ENCODE measurements at places on chromosomes 3 and 15.

DNA sequence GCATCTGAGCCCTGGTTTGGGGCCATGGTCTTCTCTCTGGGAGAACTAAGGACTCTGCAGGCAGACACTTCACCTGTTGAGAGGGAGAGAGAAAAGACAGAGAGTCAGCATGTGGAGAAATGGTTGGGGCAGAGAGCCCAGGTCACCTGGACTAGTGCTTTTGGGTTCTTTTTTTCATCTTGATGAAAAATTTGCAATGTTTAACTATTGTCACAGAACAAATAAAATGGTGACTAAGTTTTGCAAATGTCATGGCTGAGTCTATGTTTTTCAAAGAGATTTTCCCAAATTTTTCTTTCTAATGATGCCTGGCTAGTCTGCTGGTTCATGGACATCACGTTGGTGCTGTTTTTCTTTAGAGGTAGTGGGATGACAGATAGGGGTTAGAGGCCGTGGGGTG, 17.8 kb downstream of the FAH start:
- no peak for DNase-seq

- DNase-seq: peak; percentile 64
Observed at GRCh38 chr3:180679178-180680096, at the start of gene CCDC39. Gene CCDC39, minus strand, starts transcription at chr3:180679489. Its CDS starts 109 bp downstream, at chr3:180679380.

- DNase-seq: no peak
Observed at GRCh38 chr3:131474115-131474514, 28.7 kb downstream of the MRPL3 start.

DNA sequence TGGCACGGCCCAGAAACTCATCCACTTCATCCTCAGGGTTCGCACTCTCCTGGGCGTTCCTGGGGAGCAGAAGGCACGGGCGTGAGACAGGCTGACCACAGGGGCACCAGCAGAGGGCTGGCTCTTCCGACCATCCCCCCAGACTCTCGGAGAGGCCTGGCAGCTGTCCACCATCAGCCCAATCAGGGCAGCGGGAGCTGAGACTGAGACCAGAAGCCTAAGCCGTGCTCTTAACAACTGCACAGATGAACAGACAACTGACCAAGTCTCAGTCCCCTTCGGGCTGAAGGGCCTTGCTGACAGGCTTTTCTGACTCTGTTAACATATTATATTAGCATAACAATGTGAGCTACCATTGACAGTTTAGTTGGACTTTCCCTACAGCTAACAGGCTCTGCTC, 118.0 kb downstream of the SEC22A start:
- DNase-seq: peak; percentile 49

- DNase-seq: no peak
Observed at GRCh38 chr3:55364421-55364820, 122.7 kb downstream of the WNT5A start.

DNA sequence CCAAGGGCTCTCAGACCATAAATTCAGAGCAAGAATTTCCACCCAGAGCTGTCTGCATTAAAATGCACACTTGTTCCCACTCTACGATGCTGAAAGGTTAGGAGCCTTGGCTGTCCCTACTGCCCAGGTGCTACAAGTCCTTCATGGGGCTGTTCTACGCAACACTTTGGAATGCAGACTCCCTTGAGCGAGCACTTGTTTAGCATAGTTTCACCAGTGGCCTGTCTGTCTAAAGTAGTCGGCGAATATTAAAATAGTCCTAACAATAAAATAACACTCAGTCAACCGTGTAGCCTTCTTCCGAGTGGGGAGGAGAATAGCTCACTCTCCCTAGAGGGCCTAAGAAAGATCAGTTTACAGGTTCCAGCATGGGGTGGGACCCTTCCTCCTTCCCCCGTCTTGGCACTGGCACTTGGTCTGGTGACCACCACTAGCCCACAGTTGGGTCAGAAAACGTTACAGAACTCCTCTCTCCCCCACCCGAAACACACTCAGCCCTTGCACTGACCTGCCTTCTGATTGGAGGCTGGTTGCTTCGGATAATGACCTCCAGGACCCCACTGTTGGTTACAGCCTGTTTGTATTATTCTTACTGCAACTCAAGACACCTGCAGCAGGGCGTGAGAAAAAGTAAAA, at the start of gene CLDN16:
CLDN16 (plus strand) TSS at position 586 of the 636 bp plus-strand sequence. CDS start 167 bp downstream, outside the sequence.
- DNase-seq: no peak

- no peak for DNase-seq
Observed at GRCh38 chr3:159855599-159856346, 132.9 kb upstream of the IL12A start.

DNA sequence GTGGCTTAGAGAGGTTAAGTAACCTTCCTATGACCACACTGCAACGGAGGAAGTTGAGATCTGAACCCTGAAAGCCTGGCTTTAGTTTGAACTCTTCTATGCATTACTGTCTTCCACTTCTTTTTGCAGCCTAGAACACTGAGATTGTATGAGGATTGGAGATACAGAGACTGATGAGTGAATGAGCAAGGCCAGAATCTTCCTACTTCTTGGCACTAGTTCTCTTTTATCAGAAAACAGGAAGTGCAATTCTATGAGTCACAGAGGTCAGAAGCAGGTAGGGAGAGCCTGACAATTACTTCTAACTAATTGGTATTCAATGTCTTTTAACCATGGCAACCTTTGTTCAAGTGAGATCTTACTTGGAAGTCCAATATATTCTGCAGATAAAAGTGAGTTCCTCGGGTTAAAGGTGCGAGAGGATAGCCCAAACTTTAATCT, 219.0 kb downstream of the SHQ1 start:
- DNase-seq: no peak

- DNase-seq: peak; percentile 62
Observed at GRCh38 chr3:184908859-184909258, 96.9 kb downstream of the VPS8 start.

DNA sequence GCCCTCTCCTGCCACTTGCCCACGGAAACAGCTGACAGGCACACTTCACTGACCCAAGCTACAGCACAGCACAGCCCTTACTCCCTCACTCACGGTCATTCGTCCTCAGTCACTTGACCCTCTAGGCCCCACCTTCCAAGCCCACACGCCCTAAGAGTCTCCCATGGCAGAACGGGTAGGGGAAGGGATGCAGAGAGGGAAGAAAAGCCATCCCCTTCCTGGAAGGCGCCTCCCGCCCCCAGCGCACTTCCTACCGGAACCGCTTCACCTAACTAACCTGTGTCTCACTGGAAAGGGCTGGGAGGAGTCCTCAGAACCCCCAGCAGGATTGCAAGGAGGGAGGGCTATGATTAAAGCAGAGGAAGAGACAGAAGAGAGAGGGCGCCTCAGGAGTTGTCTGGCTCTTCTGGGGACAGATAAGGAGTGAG, 22.9 kb downstream of the EPHB3 start:
- DNase-seq: no peak
